Endodermal cell (in vitro differentiated cells): ENCODE measurements at places on chromosomes 13 and 19.

DNA sequence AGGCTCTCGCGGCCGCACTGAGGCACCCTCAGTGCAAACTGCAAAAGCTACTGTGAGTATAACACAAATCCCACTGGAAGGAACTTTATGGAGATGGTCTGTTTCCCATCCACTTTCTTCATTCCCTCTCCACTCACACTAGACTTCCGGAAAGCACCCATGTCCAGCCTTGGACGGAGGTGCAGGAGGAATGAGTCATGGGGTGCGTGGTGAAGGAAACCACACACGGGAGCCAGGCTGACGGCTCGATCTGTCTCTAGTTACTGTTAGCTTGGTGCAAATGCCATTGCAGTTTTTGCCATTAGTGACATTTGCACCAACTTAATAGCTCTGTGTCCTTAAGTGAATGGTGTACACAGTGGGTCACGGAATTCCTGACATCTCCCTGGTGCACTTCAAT is 14.6 kb downstream of the NLRP8 start:
- no peak overlapping the region for H3K4me3 ChIP-seq
- DNase-seq, result no peak
- no peaks in the 10 kb centered on the region for H3K4me1 ChIP-seq
- no peaks in the 10 kb centered on the region for H3K36me3 ChIP-seq

DNA sequence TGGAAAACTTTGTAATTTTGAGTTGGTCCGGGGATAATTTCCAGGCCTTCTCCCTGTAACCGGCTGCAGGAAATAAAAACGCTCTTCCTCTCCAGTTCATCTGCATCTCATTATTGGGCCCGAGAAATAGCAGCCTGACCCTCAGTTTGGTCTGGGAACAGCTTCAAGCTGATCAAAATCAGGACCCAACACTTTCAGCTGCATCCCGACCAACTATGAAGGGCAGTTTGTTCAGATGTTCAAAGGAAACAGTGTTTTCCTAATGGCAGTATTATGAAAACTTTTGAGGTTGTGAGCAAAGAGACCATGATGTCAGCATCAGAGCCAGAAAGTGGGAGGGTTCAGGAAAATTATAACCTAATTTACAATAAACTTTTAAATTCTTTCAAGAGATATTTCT is 35.7 kb downstream of the STK24 start:
- H3K36me3 ChIP-seq, result peaks cover 11% of the 10 kb centered on the region
- H3K27ac ChIP-seq, result no peak overlapping the region
- DNase-seq, result peak; percentile 27
- no peaks in the 10 kb centered on the region for H3K27me3 ChIP-seq

DNA sequence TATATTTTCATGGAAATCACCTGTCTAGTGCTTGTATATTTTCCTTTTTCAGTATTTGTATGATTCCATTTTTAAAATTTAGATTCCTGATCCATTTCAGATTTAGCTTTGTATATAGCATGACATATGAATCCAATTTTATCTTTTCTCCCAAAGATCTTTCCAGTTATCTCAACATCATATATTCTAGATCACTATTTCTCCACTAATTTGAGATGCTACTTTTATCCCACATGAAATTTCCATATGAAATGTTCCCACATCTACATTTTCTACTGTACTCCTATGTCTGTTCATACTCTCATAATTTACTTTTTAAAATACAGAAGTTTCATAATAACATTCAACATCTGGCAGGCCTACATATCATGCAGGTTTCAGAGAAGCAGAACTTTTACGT is 1784.1 kb downstream of the SLITRK5 start:
- no peaks in the 10 kb centered on the region for H3K4me1 ChIP-seq
- H3K36me3 ChIP-seq, result no peaks in the 10 kb centered on the region
- H3K4me3 ChIP-seq, result no peak overlapping the region
- no peak overlapping the region for H3K27ac ChIP-seq
- no peaks in the 10 kb centered on the region for H3K27me3 ChIP-seq
- no peak for DNase-seq

GRCh38 chr13:70183041-70183440 is 74.8 kb upstream of the KLHL1 start:
- H3K4me3 ChIP-seq, result no peak overlapping the region
- DNase-seq, result no peak
- no peaks in the 10 kb centered on the region for H3K27me3 ChIP-seq
- H3K4me1 ChIP-seq, result no peaks in the 10 kb centered on the region
- no peaks in the 10 kb centered on the region for H3K36me3 ChIP-seq

DNA sequence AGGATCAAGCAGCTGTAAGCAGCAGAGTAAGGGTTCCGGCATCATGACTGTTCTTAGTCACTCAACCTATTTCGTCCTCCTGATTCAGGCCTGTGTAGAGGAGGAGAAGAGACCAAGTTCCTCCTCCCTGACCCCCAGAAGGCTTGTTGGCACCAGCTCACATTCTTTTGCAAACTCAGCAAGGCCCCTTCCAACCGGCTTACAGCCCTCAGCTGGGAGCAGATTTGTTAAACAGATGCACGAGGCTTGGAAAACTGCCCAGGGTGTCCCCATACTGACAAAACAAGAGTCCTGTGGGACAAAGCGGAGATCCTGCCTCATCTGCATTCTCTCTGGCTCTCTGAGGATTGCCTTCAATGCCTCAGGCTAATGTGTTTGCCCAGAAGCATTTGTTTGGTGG is 113.2 kb upstream of the SOX21 start:
- no peaks in the 10 kb centered on the region for H3K4me1 ChIP-seq
- peak overlapping the region; percentile 8 for H3K27ac ChIP-seq
- no peaks in the 10 kb centered on the region for H3K36me3 ChIP-seq
- H3K27me3 ChIP-seq, result no peaks in the 10 kb centered on the region
- peak; percentile 87 for DNase-seq

DNA sequence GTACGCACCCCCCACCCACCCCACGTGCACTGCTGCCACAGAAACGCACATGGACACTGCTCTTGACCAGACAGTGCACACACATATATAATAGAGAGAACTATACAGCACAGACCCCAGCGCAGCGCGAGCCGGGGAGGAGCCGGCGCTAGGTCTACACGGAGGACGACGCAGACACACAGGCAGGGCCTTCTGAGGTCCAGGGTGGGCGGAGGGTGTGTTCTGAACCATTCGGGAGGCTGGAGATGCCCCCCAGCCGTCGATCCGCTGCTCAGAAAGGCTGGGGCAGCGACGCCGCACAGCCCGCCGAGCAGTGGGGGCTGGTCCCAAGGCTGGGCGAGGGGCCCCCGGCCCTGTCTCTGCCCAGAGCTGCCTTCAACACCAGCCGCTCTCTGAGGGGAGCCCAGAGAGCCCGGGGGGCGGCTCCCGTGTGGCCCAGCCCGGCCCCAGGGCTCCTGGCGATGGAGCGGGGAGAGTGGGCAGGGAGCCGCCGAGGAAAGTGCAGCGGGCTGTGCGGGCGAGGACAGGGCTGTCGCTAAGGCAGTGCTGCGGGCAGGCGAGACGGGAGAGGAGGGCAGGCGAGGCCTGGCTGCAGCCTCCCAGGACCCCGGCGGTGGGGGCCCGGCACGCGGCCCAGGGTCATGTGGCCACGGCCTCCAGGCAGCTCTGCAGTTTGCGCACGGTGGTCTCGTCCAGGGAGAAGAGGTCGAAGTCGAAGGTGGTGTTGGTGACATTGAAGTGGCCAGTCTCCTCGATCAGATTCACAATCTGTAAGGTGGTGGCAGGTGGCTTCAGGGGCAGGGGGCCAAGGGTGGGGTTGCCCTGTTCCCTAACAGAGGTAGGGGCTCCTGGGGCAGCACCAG is 67.1 kb downstream of the MLLT1 start:
- H3K27me3 ChIP-seq, result no peaks in the 10 kb centered on the region
- no peak for DNase-seq
- peaks cover 7% of the 10 kb centered on the region for H3K4me1 ChIP-seq
- H3K36me3 ChIP-seq, result peaks cover 10% of the 10 kb centered on the region
- H3K4me3 ChIP-seq, result no peak overlapping the region
- no peak overlapping the region for H3K27ac ChIP-seq

- no peaks in the 10 kb centered on the region for H3K4me1 ChIP-seq
- no peaks in the 10 kb centered on the region for H3K36me3 ChIP-seq
- H3K27me3 ChIP-seq, result no peaks in the 10 kb centered on the region
- no peak overlapping the region for H3K27ac ChIP-seq
- DNase-seq, result no peak
Measured at GRCh38 chr13:28415994-28416421, 78.9 kb downstream of the FLT1 start.

DNA sequence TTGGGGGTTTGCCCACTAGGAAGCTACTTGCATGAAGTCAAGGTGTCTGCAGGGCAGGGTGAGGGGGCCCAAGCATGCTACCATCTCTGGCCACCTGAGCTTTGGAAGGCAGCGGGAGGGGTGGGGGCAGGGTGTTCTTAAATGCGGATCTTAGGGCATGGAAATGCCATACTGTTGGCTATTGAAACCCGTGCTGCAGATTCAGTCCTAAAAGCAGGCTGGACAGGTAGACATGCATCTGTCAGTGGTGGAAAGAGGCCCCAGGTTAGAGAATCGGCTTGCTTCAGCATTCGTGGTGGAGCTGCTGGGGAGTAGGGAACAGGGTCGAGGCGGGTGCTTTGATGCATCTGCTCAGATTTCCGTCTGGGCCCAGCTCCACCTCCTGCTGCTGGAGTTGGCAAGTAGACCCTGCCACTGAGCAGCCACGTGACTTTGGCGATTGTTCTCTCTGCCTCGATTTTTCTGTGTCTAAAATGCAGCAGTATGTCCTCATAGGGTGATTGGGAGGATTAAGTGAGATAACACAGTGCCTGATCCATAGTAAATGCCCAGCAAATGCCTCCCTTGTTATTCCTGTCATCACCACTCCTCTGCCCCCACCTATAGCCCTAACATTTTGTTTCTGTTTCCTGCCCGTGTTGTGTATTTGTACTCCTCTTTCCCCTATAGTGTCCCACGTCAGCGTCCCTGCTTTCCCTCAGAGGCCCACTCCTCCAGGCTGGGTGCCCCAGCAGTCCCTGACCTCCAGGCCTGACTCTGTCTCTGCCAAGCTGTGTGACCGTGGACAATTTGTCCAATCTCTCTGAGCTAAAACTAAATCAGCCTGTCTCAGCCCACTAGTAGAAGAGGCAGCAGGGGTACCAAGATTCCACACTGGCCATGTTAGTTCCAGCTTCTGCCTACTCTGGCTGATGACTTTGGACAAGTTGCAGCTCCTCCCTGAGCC is 5.8 kb downstream of the PPP1R37 start:
- DNase-seq, result peak; percentile 46
- H3K27ac ChIP-seq, result peak overlapping the region; percentile 19
- peaks cover 19% of the 10 kb centered on the region for H3K4me1 ChIP-seq
- H3K36me3 ChIP-seq, result peaks cover 20% of the 10 kb centered on the region

DNA sequence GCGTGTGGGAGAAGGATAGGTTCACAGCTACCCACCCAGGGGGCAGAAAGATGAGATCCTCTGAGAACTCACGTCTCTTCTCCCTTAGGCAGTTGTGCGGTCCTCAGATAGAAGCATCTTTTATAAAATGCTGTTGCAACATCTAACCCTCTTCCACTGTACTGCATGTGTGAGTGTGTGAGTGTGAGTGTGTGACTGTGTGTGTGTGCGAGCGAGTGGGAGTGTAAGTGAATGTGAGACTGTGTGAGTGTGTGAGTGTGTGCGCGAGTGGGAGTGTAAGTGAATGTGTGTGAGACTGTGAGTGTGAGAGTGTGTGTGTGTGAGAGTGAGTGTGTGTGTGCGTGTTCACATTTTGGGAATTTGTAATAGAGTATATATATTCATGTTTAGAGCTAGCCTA is 55.6 kb upstream of the F7 start:
- no peak for DNase-seq
- no peak overlapping the region for H3K4me3 ChIP-seq
- H3K27ac ChIP-seq, result no peak overlapping the region
- no peaks in the 10 kb centered on the region for H3K36me3 ChIP-seq
- peaks cover 7% of the 10 kb centered on the region for H3K27me3 ChIP-seq
- H3K4me1 ChIP-seq, result no peaks in the 10 kb centered on the region

- no peaks in the 10 kb centered on the region for H3K36me3 ChIP-seq
- DNase-seq, result no peak
- H3K27ac ChIP-seq, result no peak overlapping the region
- no peaks in the 10 kb centered on the region for H3K4me1 ChIP-seq
- H3K4me3 ChIP-seq, result no peak overlapping the region
Measured at GRCh38 chr13:104170980-104171555, 1104.9 kb upstream of the SLC10A2 start.

DNA sequence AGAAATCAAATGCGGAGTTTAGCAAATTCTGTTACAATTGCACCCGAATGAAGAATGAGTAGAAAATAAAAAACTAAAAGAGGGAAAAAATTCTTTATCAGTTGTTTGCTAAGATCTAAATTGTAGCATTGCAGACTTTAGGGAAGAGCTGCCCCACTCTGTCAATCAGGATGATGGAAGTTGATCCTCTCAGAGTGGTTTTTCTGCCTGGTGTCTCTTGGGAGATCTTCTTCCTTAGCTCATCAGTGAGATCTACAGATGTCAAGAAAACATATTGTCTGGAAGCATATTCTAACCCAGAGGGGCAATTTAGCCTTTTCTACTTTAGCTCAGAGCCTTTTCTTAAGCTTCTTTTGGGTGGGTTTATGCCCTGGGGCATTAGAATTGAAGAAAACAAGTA is 223.2 kb upstream of the PCDH17 start:
- H3K4me1 ChIP-seq, result no peaks in the 10 kb centered on the region
- H3K36me3 ChIP-seq, result no peaks in the 10 kb centered on the region
- H3K27me3 ChIP-seq, result no peaks in the 10 kb centered on the region
- no peak overlapping the region for H3K4me3 ChIP-seq
- no peak overlapping the region for H3K27ac ChIP-seq

DNA sequence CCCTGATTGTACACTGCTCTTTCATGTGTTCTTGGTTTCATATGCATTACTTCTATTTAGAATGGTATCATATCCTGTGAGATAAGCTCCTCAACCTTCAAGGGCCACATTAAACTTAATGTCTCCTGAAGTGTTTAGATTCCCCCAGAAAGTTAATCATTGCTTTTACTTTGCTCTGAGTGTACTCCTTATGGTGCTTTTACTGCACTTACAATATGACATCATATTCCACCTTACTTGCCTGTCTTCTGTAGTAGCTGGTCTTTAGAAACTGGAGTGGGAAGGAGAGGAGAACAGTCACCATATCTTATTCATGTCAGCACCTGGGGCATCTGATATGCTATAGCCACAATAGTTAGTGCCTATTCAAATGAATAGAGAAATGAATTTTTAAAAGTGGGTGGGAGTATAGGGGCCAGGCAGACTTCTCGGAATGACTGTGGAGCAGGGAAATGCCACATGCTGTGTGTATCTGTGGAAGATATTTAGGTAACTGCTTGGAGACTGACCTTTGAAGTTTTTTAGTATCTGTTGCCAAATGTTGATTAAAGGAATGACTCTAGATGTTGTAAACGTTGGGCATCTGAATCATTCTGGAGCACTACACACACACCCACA is 40.2 kb downstream of the SLAIN1 start:
- no peak overlapping the region for H3K4me3 ChIP-seq
- H3K27me3 ChIP-seq, result no peaks in the 10 kb centered on the region
- DNase-seq, result no peak

- H3K36me3 ChIP-seq, result no peaks in the 10 kb centered on the region
- H3K4me1 ChIP-seq, result no peaks in the 10 kb centered on the region
- DNase-seq, result peak; percentile 32
- no peak overlapping the region for H3K4me3 ChIP-seq
Measured at GRCh38 chr13:111901267-111901915, 165.6 kb upstream of the SOX1 start.
